ENCODE measurements at places on chromosomes 2 and 18.

DNA sequence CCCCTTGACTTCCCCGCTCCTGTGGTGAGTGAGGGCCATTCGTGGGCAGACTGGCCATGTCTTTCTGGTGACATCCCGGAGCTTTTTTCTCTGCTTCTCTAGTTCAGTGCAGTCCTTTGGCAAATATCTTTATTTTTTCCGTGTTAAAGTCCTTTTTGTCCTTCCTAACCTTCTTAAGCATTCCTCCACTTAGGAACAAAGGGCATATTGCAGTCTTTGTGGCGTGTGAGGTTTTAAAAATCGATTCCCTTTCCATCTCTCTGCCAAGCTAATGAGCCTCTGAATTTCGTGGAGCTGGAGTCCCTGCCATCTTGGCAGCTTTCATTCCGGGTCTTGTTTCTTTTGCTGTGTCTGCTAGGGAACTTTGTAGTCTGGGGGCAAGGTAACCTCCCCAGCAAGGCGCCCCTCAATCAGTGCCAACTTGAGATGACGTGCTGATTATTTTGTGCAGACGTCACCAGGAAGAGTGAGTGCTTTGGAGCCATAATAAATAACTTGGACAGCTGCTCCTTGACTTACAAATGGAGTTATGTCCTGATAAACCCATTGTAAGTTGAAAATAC is 5.1 kb downstream of the CNNM3 start:
- DNase-seq, result no peak

DNA sequence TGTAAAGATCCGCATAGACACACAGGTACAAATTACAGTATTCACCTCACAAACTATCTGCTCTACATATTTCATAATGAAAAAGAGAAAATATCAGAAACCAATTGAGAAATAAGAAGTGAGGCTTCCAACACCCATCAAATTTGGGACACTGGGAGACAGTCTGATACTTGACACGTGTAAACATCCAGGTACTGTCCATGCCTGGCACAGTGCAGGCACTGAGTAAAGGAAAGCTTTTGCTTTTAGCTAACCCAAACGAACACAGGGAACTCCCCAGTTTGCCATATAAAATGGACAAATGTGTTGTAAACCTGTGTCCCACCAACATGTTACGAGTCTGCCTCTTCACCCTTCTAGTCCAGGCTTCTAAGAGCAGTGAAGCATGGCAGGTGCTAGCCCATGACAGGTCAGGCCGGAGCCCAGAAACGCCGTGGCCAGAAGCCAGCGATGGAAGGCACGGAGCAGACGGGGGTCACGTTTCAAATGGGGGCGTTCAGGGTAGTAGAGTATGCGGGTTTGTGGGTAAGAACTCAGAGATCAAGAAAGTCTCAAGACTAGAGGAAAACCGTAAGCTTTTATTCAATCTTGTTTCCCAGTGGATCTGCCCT is 27.0 kb downstream of the CDH2 start:
- DNase-seq, result peak; percentile 75

GRCh38 chr18:76351961-76352581 is 143.0 kb downstream of the ZNF516 start:
- peak; percentile 89 for DNase-seq

- DNase-seq, result no peak
Observed at GRCh38 chr2:85888020-85888683, 638 bp downstream of the ST3GAL5 start.

- no peak for DNase-seq
Observed at GRCh38 chr2:206084870-206085741, 868 bp downstream of the INO80D start.

All from renal cortical epithelial cell (primary cell).